Transverse colon (tissue), 4 donors: ENCODE measurements at places on chromosomes 1 and 21. TPM values are rescaled to one million over a fixed set of nuclear protein-coding genes. Genes with fewer than 3 reads are reported as not detected.

DNA sequence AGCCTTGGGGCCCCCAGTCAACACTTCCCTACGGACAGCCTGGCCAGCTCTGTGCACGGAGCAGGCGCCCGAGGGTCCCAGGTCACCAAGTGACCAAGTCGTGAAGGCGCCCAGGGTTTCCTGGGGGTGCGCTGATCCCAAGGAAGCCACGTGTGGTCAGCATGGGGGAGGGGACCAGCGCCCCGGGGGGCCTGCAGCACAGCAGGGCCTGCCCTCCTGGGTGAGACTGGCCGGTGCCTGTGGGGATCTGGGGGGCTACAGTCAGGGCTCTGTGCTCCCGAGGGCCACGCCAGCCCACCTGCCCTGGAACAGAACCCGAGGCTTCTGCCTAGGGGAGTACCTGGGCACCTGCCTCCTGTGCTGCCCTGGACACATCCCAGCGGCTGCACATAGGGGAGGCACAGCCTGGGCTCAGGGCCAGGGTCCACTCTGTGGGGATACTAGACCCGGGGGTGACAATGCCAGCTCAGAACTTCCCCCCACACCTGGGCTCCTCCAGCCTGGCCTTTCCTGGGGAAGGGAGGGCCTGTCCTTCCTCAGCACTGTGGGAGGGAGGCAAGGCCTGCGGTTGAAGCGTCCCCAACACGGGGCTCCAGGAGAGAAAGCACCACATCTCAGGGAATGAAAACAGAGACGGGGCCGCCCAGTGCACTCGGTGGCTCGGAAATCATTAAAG lies 6.2 kb upstream of the POFUT2 start:
- no peaks in the 10 kb centered on the region for H3K36me3 ChIP-seq
- DNase-seq = no peak
- peak overlapping the region; percentile 91 for H3K27ac ChIP-seq
- no peak overlapping the region for H3K4me3 ChIP-seq
- peaks cover 31% of the 10 kb centered on the region for H3K4me1 ChIP-seq

DNA sequence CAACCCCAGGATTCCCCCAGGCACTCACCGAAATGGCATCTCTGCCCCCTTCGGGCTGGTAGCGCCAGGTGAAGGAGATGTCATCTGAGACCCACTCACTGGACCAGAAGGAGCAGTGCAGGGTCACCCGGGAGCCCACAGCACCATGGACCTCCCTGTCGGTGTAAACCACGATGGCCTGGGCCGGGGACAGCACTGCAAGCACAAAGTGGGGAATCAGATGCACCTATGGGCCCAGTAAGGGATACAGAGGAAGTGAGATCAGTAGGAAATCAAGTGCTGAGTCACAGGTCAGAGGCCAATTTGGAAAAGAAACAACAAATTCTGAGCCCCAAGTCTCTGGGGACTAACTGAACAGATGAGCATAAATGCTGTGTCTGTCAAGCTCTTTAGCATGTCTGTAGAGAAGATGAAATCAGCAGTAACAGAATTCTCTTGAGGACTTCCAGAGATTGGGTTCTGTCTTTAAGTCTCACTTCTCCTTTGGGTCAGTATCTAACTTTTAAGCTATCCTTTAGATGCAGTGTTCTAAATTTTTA lies 2.5 kb downstream of the MPZ start:
- peaks cover 24% of the 10 kb centered on the region for H3K4me1 ChIP-seq
- peak overlapping the region; percentile 40 for H3K27ac ChIP-seq
- no peak overlapping the region for H3K4me3 ChIP-seq

FGR gene
- 2.2 TPM for total RNA-seq

- no peaks in the 10 kb centered on the region for H3K36me3 ChIP-seq
- peak overlapping the region; percentile 81 for H3K27ac ChIP-seq
- no peak overlapping the region for H3K4me3 ChIP-seq
- no peaks in the 10 kb centered on the region for H3K27me3 ChIP-seq
- peaks cover 45% of the 10 kb centered on the region for H3K4me1 ChIP-seq
These were observed 271.6 kb downstream of the TM2D1 start for GRCh38 chr1:61453111-61453961.

PCP4 gene
- 13.1 TPM for total RNA-seq

PDE4B gene
- 6.2 TPM for total RNA-seq

OR2W3 gene
- not detected for total RNA-seq

- no peaks in the 10 kb centered on the region for H3K36me3 ChIP-seq
- no peak for DNase-seq
- no peak overlapping the region for H3K4me3 ChIP-seq
- H3K27me3 ChIP-seq = no peaks in the 10 kb centered on the region
These were observed 32.9 kb downstream of the CLIC6 start for GRCh38 chr21:34701726-34702125.

DNA sequence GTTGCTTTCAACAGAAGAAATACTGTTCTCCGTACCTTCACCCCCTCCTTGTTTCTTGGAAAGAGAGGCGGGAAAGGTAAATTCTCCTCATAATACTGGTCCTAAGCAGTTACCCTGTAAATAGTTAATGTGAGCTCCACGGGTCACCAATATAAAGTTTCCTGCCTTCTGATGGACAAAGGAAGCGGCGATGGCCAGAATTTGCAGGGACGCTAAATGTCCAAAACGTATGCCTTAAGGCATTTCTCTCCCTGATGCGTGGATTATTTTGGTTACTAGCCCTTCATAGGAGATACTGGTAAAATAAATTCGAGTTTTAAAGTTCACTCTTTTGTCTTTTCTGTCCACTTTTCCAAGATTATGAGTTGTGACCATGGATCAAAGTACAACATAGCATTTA lies 898 bp upstream of the PTGS2 start:
- no peaks in the 10 kb centered on the region for H3K4me1 ChIP-seq
- H3K27ac ChIP-seq = peak overlapping the region; percentile 92
- H3K27me3 ChIP-seq = peaks cover 18% of the 10 kb centered on the region
- H3K4me3 ChIP-seq = peak overlapping the region; percentile 67

GRCh38 chr1:109193653-109194590 lies 19.8 kb upstream of the SARS1 start:
- no peaks in the 10 kb centered on the region for H3K27me3 ChIP-seq
- H3K27ac ChIP-seq = no peak overlapping the region
- H3K4me3 ChIP-seq = no peak overlapping the region
- DNase-seq = peak; percentile 67

GRCh38 chr1:211742889-211743529 lies 67.6 kb upstream of the NEK2 start:
- no peaks in the 10 kb centered on the region for H3K36me3 ChIP-seq
- no peak overlapping the region for H3K27ac ChIP-seq
- no peak for DNase-seq
- no peaks in the 10 kb centered on the region for H3K27me3 ChIP-seq

DNA sequence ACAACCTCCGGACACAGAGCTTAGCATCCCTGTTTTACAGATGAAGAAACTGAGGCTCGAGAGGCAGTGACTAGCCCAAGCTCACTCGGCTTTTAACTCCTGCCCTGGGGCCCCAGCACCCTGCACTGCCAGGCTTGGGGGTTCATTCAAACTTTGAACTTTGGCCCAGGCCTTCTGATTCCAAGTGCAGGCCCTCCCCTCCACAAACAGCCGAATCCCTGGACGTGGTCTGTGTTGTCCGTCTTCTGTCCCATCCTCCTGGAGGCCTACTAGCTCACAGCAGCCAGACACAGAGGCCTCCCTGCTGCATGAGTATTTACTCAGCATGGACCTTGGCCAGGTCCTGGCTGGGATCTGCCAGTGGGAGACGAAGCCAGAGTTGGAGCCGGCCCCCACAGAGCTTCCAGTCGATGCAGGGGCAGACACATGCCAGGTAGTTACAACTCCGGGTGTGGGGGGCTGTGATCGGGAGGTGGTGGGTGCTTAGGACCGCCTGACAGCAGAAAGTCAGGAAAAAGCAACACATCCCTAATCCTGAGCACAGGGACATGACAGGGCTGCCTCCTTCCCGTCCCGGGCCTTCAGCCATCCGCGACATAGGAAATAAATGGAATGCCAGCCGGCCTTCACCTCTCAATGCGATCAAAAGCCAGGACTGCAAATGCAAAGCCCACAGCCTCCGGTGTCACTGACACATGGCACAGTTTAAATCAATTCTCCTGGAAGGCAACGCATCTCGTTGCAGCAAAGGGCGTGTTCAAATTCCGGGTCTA lies 7.4 kb downstream of the IFFO2 start:
- H3K27me3 ChIP-seq = no peaks in the 10 kb centered on the region
- H3K36me3 ChIP-seq = no peaks in the 10 kb centered on the region
- H3K27ac ChIP-seq = peak overlapping the region; percentile 88
- DNase-seq = no peak

DNA sequence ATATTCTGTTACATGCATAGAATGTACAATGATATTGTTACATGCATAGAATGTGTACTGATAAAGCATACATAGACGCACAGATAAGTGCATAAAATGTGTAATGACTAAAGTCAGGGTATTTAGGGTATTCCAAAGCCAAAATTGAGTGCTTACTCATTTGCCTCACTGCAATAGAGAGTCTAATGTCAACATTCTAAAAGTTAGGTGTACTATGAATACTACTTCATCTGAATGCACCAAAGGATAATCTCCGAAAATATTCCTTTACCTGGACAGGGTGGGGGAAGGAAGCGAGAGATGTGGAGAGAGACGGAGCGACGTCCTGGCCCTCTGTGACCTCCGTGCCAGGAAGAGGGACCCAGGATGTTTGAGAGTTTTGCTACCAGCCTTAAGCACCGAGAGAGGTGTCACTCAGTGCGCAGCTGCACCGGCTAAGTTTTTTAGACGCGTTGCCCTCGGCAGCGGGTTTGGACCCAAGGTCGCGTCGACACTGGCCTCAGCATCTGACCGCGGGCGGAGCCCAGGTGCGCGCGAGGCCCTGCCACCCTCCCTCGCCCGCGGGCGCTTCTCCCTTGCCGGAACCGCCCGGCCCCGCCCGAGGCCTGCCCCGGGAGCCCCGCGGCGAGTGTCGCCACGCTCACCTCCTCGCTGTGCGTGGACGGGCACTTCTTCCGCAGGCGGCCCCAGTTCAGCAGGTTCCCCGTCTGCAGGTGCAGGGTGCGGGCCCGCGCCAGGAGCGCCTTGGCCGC lies 660 bp downstream of the GCLM start:
- H3K4me1 ChIP-seq = peaks cover 30% of the 10 kb centered on the region
- DNase-seq = peak; percentile 71

GRCh38 chr1:6730880-6731279 lies 29.3 kb upstream of the DNAJC11 start:
- H3K36me3 ChIP-seq = no peaks in the 10 kb centered on the region
- no peak overlapping the region for H3K27ac ChIP-seq
- DNase-seq = peak; percentile 29
- H3K4me3 ChIP-seq = no peak overlapping the region
